ENCODE measurements at places on chromosomes 1 and 21. TPM values are rescaled to one million over a fixed set of nuclear protein-coding genes. Genes with fewer than 3 reads are reported as not detected.

PPFIA4 gene
- 24.9 TPM for total RNA-seq

ADGRL4 gene
- total RNA-seq, result 1.4 TPM

GRCh38 chr1:182408435-182409075, 8.1 kb upstream of the TEDDM1 start:
- DNase-seq, result no peak
- H3K4me1 ChIP-seq, result peaks cover 6% of the 10 kb centered on the region
- peaks cover 6% of the 10 kb centered on the region for H3K36me3 ChIP-seq
- no peak overlapping the region for H3K4me3 ChIP-seq
- H3K27me3 ChIP-seq, result no peaks in the 10 kb centered on the region
- no peak overlapping the region for H3K27ac ChIP-seq

DNA sequence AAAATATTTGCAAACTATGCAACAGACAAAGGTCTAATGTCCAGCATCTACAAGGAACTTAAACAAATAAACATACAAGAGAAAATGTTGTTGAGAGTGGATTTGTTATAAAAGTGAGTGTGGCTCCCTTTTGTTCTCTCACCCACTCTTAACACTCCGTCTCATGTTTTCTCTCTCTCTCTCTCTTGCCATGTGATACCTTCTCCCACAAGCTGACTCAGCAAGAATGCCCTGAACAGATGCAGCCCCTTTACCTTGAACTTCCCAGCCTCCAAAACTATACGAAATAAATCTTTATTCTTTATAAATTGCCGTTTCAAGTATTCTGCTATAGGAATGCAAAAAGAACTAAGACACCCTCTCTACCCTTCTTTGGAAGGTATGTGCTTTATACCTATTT, 234.1 kb downstream of the ADGRL2 start:
- H3K27me3 ChIP-seq, result no peaks in the 10 kb centered on the region
- no peak for DNase-seq
- H3K4me3 ChIP-seq, result no peak overlapping the region
- H3K27ac ChIP-seq, result no peak overlapping the region
- no peaks in the 10 kb centered on the region for H3K36me3 ChIP-seq

DNA sequence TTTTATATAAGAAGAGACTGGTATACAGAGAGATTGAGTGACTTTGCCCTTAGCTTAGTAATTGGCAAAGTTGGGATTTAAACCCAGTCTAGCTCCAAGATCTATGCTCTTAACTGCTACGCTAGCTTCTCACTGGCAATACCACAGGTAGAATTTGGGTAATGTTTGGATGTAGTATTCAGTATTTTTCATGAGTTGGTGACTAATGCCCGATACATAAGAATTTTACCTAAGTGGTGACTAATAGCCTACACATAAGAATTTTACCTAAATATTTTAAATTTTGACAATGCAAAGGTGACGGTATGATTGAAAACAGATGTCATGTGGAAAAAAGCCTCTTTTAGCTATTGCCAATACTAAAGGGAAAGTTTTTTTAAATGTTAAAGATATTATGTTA, 24.3 kb downstream of the GPSM2 start:
- no peak overlapping the region for H3K27ac ChIP-seq
- H3K4me3 ChIP-seq, result no peak overlapping the region
- H3K36me3 ChIP-seq, result 0 out of 2 replicates have a peak, but pooled peaks cover 5% of the 10 kb centered on the region
- DNase-seq, result no peak

DNA sequence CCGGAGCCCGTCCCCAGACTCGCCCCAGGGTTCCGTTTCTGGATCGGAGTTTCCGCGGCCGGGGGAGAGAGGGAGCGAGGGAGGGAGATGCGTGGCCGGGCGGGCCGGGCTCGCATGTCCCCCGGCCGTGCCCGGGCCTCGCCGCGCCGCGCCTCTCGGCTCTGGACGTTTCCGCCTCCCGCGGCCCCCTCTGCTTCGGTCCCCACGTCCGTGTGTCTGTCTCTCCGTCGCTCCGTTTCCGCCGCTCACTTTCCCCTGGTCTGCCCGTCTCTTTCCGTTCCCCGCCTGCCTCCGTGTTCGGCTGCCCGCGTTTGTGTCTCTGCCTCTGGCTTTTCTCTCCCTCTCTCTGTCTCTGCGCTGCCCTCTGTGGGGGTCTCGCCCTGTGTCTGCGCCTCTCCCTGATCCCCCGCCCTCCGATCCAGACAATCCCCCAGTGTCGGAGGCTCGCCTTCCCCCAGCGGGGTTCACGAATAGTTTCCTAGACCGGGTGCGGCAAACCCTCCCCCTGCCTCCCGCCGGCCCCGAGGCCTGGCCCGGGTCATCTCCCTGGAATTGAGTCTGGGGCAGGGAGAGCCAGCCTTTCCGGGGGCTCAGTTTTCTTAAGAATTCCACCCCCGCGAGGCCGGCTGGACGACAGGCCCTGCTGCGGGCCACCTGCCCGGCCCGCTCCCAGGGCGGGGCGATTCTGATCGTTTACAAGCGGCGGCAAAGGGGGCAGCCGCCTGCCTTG, 735 bp downstream of the NBL1 start:
- peaks cover 21% of the 10 kb centered on the region for H3K4me1 ChIP-seq
- H3K27me3 ChIP-seq, result peaks cover 56% of the 10 kb centered on the region
- peak overlapping the region; percentile 94 for H3K4me3 ChIP-seq
- H3K27ac ChIP-seq, result no peak overlapping the region

- H3K27ac ChIP-seq, result no peak overlapping the region
- no peak overlapping the region for H3K4me3 ChIP-seq
- H3K27me3 ChIP-seq, result no peaks in the 10 kb centered on the region
- H3K36me3 ChIP-seq, result no peaks in the 10 kb centered on the region
- peaks cover 19% of the 10 kb centered on the region for H3K4me1 ChIP-seq
Measured at GRCh38 chr1:55833529-55834091, 618.4 kb upstream of the USP24 start.

DNA sequence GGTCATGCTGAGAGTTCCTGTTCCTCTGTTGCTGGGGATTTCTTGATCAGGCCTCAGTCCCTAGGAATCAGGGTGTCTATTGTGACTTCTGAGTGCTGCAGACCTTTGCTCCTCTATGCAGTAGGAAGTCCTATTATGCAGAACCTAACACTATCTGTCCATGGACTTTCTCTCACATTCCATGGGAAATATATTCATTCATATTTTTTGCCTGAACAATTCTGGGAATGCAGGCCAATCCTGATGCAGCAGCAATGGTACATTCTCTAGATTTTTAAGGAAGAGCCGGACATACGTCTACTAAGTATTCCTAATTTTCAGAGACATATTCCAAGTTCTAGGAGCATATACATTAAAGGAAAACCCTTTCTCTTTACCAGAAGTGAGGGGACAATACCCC, 61.1 kb upstream of the C1orf87 start:
- H3K27ac ChIP-seq, result no peak overlapping the region
- H3K4me1 ChIP-seq, result no peaks in the 10 kb centered on the region
- DNase-seq, result no peak
- no peak overlapping the region for H3K4me3 ChIP-seq
- H3K27me3 ChIP-seq, result no peaks in the 10 kb centered on the region

DNA sequence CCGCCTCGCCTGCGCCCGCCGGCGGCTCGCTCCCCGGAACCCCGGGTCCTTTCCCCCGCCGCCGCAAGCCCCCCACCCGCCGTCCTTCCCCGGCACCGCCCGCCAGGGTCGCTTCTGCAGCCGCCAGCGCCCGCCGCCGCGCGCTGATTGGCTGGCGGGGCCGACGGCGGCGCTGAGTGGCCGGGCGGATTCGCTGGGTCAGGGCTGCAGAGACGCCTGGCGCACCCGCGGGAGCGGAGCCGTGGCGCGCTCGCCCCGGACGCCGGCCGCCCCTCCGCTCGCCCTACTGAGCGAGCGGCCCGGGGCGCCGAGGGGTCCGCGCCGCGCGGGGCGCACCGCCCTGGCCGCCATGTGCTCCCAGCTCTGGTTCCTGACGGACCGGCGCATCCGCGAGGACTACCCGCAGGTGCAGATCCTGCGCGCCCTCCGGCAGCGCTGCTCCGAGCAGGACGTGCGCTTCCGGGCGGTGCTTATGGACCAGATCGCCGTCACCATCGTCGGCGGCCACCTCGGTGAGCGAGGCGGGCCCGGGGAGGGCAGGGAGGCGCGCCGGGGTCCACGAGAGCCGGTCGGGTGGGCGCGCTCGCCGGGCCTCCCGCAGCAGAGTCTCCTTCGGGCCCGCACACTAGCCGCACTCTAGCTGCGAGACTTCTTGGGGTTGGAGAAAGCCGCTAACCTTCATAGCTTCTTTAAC, at the start of gene RIMKLA:
Gene RIMKLA (plus strand): TSS at position 207 of the 694 bp plus-strand sequence. CDS start 143 bp downstream, at position 350.
- H3K4me3 ChIP-seq, result peak within 1 kb of the TSS; percentile 79
- peaks cover 61% of the 10 kb centered on the region for H3K27me3 ChIP-seq

DNA sequence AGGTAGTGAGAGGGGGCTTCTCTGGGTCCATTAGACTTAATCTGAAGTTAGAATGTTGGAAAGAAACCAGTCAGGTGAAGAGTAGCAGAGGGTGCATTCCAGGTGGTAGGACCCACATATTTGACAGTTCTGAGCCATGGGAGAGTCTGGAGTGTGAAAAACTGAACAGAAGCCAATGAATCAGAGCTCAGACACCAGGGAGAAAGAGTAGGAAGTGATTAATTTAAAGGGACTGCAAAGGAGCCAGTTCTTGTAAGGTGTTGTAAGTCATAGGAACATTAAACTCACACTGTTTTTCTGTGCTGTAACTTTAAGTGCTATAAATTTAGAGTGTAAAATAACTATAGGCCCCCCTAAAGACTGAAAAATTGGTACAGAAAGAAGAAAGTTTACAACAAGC, 5.9 kb upstream of the DHX9 start:
- no peak overlapping the region for H3K27ac ChIP-seq
- H3K4me1 ChIP-seq, result peaks cover 9% of the 10 kb centered on the region
- no peak overlapping the region for H3K4me3 ChIP-seq
- DNase-seq, result no peak

C1orf87 gene
- 0.16 TPM for total RNA-seq

GRCh38 chr1:96256130-96256790, 465.3 kb upstream of the PTBP2 start:
- no peaks in the 10 kb centered on the region for H3K27me3 ChIP-seq
- no peak overlapping the region for H3K27ac ChIP-seq
- no peaks in the 10 kb centered on the region for H3K36me3 ChIP-seq
- no peak overlapping the region for H3K4me3 ChIP-seq
- peaks cover 8% of the 10 kb centered on the region for H3K4me1 ChIP-seq

SIM2 gene
- 0.11 TPM for total RNA-seq

FAM110D gene
- total RNA-seq, result 0.37 TPM

DNA sequence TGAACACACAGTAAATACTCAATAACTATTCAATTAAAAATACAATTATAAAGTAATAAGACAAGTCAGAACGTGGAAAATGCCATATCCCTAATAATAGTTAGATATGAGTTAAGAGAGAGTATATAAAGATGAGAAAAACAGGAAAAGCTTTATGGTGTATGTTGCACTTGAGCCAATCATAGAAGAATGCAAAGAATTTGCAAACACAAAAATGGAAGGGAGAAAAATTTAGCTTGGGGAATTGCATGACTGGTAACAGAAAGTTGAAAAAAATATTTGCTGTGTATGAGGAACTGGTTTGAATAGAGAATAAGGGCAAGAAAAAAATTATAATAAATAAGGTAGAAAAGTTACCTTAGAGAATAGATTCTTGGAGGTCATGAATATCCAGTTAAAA, 739.6 kb upstream of the CXADR start:
- no peak for DNase-seq
- H3K27ac ChIP-seq, result no peak overlapping the region
- H3K27me3 ChIP-seq, result no peaks in the 10 kb centered on the region
- H3K4me1 ChIP-seq, result peaks cover 25% of the 10 kb centered on the region
- H3K36me3 ChIP-seq, result no peaks in the 10 kb centered on the region
- H3K4me3 ChIP-seq, result no peak overlapping the region

LCE1B gene
- total RNA-seq, result not detected

- DNase-seq, result no peak
- H3K4me1 ChIP-seq, result peaks cover 18% of the 10 kb centered on the region
- H3K4me3 ChIP-seq, result 0 out of 2 replicates have a peak overlapping the region, but pooled peaks have one; percentile 93
- H3K27me3 ChIP-seq, result no peaks in the 10 kb centered on the region
- no peak overlapping the region for H3K27ac ChIP-seq
Measured at GRCh38 chr21:46455575-46456385, 2.9 kb upstream of the DIP2A start.

DNA sequence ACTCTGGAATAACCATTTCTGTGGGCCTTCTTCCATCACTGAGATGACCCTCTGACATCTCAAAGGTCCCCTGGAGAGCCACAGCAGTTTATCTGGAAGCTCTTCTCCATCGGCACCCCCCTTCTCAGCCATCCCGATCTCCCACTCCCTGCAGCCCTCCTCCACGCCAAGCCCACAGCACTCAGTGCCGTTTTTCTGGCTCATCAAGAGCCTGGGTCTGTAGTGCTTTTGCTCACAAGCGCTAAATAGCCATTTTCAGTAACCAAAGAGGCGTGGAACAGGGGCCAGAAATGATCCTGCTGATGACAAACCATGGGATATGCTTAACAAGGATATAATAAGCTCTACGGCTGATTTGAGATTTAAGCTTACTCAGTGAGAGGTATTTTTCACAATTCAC, 17.6 kb downstream of the SEC16B start:
- H3K36me3 ChIP-seq, result no peaks in the 10 kb centered on the region
- DNase-seq, result no peak
- H3K4me1 ChIP-seq, result peaks cover 11% of the 10 kb centered on the region

Measured in WTC11 (cell line).